Activated naive CD8-positive, alpha-beta T cell treated with anti-CD3 and anti-CD28 coated beads, Interleukin-2, amount 10 ng/mL, durations not matched to agents 7 days and 5 days (primary cell): ENCODE measurements at places on chromosomes 6 and 20. TPM values are rescaled to one million over a fixed set of nuclear protein-coding genes. Genes with fewer than 3 reads are reported as not detected.

The ALDH8A1 gene
- total RNA-seq, result 1.4 TPM

The GPR63 gene
- total RNA-seq, result 1.4 TPM

The PTK6 gene
- 0.31 TPM for total RNA-seq

The RIMS4 gene
- not detected for total RNA-seq

The TCF21 gene
- not detected for total RNA-seq

The ARHGAP40 gene
- not detected for total RNA-seq

The OVOL2 gene
- total RNA-seq, result not detected

The KCNB1 gene
- not detected for total RNA-seq

The SLC22A23 gene
- total RNA-seq, result 1.2 TPM

The COL19A1 gene
- 0.06 TPM for total RNA-seq

The FKBP1C gene
- 1.1 TPM for total RNA-seq

The RNF182 gene
- total RNA-seq, result not detected

The DZANK1 gene
- 1.8 TPM for total RNA-seq

The VGLL2 gene
- not detected for total RNA-seq

The LYRM4 gene
- 26.5 TPM for total RNA-seq

DNA sequence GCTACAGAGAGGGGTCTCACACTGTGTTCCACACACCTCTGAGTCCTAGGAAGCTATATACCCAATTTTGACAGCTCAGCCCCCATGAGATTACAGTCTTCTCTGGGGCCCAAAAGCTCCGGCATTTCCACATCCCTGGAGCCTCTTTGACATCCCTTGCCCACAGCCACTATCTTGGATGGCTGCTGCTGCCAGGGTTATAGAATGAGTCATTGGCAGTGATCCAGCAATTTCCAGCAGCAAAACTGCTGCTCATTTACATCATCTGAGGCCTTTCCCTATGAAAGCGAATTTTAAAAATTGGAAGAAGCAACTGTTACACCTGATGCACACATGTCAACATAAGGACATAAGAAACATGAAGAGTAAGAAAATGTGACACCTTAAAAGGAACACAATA, 590.7 kb downstream of the MEI4 start:
- DNase-seq, result no peak

- DNase-seq, result no peak
Observed at GRCh38 chr20:20360464-20360863, 7.4 kb upstream of the INSM1 start.

GRCh38 chr20:45407067-45407745, 883 bp upstream of the DBNDD2 start:
- peak; percentile 45 for DNase-seq

- no peak for DNase-seq
Observed at GRCh38 chr6:157881342-157881741, 58.3 kb downstream of the SNX9 start.

- no peak for DNase-seq
Observed at GRCh38 chr6:159101656-159102055, 56.9 kb upstream of the TAGAP start.

DNA sequence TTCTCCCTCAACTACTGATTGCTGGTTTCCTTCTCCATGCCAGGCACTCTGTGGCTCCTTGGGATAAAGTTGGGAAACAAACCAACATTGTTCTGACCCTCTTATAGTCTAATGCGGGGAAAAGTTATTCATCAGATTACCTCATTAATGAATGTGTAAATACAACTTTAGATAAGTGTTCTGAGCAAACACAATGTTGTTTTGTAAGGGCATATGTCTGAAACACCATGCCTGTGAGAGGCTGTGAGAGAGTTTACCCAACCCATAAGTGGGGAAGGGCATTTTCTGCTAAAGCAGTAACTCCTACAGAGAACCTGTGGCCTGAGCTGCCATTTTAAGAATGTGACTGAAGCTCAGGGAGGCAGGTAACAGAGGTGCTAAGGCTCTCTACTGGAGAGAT, 283.5 kb downstream of the KHDC1L start:
- DNase-seq, result no peak

GRCh38 chr20:25226433-25227316, 21.2 kb upstream of the PYGB start:
- DNase-seq, result no peak

- no peak for DNase-seq
Observed at GRCh38 chr20:8127553-8128255, 4.4 kb upstream of the PLCB1 start.

GRCh38 chr20:61699495-61700374, 365.9 kb downstream of the TAF4 start:
- no peak for DNase-seq

- DNase-seq, result no peak
Observed at GRCh38 chr20:21936720-21937380, 231.4 kb downstream of the PAX1 start.

DNA sequence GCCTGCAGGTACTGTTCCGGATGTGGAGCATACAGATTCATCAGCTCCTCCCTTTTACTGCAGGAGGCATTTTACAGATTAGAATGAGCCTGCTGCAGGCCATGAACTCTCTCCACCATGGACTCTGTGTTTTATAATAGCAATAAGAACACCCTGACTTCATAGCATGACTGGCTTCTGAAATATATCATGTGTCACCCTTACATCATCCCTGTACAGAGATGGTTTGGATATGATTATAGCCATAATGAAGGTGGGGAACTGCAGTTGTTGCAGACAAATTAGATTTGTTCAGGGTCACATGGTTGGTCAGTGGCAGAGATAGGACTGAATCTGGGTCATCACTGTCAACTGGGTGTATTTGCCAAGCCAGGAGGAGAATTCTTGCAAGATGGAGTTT, 100.7 kb downstream of the FOXO3 start:
- DNase-seq, result no peak

GRCh38 chr6:17408081-17408480, 14.7 kb downstream of the CAP2 start:
- DNase-seq, result no peak

DNA sequence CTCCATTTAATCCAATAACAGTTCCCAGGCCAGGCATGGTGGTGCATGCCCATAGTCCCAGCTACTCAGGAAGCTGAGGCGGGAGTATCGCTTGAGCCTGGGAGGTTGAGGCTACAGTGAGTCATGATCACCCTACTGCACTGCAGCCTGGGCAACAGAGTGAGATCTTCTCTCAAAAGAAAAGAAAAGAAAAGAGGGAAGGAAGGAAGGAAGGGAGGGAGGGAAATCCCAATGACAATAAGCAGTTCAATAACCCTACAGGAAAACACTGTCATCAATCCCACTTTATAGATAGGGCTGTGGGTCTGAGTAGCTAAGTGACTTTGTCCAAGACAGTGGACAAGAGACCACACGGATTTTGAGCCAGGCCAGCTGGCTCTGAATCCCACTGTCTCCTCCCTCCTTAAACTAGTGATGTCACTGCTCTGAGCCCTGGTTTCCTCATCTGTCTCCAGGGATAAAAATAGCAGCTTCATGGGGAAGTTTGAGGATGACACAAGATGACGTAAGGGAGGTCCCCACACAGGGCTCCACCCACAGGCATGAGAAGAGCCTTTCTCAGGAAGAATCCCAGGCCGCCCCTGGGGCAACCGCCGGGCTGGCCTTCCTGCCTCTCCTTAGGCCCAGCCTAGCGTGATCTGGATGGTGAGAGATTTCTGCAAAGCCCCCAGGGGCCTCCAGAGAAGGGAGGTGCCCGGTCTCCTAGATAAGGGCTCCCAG, 7.2 kb upstream of the TRIB3 start:
- no peak for DNase-seq

DNA sequence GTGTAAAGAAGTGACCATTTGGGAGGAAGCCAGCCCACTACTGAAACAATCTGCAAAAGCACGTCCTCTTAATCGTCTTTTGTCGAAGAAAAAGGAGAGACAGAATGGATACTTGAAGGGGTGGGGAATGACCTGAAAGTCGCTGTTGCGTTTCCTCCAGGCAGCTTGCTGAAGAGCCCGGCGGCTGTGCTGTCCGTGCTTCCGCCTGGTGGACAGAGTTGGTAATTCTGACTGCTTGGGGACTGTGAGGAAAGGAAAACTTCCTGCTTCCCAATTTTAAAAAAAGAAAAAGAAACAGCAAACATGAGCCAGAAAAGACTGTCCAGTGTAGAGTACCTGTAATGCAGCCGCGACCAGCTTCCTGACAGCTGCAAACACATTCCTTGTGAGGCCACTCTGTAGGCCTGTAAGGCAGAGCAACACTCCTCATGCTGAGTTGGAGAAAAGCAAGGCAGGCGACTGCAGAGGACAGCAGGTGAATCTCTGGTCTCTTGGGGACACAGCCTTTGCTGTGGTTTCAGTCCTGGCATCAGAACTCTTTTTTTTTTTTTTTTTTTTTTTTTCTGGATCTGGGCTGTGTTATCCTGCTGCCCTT, 251.1 kb upstream of the TBX18 start:
- no peak for DNase-seq

DNA sequence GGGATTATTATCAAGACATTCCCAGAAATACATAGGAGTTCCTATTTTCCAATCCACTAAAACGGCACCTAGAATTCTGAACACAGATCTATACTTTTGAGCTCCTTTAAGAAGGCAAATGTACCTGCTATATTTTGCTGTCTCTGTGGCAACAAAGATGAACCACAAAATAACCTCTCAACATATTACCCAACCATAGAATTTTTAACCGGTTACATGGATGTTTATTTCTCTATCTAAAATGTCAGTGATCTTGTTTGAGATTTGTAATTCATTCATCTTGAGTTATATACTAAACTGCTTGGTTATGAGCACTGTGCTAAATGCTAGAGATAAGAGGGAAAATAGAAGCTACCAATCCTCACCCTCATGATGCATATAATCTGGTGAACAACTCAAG, 117.5 kb upstream of the HMGCLL1 start:
- no peak for DNase-seq

DNA sequence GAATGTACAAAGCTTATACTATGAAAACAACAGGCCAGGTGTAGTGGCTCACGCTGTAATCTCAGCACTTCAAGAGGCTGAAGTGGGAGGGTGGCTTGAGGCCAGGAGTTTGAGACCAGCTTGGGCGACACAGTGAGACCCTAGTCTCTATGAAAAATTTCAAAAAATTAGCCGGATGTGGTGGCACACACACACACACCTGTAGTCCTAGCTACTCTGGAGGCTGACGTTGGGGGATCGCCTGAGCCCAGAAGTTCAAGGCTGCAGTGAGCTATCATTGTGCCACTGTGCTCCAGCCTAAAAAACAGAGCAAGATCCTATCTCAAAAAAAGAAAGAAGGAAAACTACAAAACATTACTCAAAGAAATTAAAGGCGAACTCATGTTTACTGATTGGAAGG, 7.3 kb upstream of the ASF1A start:
- DNase-seq, result no peak

DNA sequence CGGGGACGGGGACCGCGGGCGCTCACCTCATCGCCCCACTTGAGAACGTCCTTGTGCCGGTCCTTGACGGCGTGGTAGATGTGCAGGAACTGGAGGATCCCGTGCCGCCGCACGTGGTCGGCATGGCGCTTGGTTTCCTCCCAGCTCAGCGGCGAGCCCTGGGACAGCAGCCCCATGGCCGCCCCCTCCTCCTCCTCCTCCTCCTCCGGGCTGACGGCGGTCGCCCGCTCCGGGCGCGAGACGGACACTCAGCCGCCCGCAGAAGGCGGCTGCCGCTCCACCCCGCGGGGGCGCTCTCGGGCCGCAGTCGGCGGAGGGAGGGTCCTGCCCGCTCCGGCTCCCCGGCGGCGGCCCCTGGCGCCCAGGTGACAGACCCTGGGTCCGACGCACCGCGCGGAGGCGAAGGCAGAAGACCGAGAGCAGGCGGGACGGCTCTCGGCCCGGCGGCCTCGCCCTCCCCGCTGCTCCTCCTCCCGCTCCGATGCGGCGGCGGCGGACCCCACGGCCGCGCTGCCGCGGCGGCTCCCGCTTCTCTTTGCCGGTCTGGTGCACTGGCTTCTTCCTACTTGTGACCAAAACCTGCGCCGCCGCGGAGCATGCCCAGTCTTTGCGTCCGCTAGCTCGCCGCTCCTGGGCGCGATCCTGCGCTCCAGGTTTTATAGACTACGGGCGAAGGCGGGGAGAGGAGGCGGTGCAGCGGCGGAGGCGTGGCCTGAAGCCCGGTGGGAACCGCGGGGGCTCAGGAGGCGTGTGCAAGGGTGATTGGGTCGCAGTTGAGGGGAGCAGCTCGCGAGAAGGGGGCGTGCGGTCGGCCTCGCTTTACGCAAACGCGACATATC, at the start of gene GCLC:
TSS of gene GCLC (minus strand) at position 632 of the 839 bp plus-strand sequence. CDS start at position 176, 456 bp downstream.
- DNase-seq, result peak; percentile 89

- DNase-seq, result peak; percentile 63
Observed at GRCh38 chr20:38725931-38726803, 1.9 kb downstream of the SLC32A1 start.
